MCF 10A (cell line): ENCODE measurements at places on chromosomes 5 and 9. TPM values are rescaled to one million over a fixed set of nuclear protein-coding genes. Genes with fewer than 3 reads are reported as not detected.

The SOX30 gene
- total RNA-seq: 0.15 TPM in 1 of 2 replicates, not detected in the other

The TSPAN17 gene
- total RNA-seq: 36.7 and 47.5 TPM in 2 replicates

The PCDHA3 gene
- not detected in 2 replicates for total RNA-seq

The PROB1 gene
- total RNA-seq: 2.3 and 3.1 TPM in 2 replicates

The NSUN2 gene
- 89.6 and 95.7 TPM in 2 replicates for total RNA-seq

The FUT7 gene
- total RNA-seq: 0.12 TPM in 1 of 2 replicates, not detected in the other

The OR1J2 gene
- not detected in 2 replicates for total RNA-seq

The RNF130 gene
- total RNA-seq: 31.8 and 34.0 TPM in 2 replicates

The IFNB1 gene
- total RNA-seq: not detected in 2 replicates

The SHOC1 gene
- 0.09 and 0.15 TPM in 2 replicates for total RNA-seq

The PCDHB16 gene
- 1.8 and 2.5 TPM in 2 replicates for total RNA-seq

The PCDHGB3 gene
- 0.33 and 0.56 TPM in 2 replicates for total RNA-seq

DNA sequence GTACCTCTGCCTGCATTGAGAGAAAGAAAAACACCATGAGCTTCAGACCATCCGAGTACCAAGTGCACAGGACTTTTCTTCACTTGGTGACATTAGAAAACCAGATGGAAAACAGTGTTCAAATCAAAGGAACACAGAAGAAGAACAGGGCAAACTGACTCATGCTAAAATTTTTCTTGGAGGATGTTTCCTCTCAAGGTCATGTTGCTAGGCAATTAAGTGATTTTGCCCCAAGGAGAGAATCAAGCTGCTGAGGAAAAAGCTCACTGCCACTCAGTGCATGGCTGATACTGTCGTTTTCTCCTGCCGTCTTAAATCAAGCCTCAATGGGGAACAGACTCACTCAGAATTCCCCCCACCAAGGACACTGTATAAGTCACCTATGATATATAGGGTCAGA is 57.9 kb upstream of the SIMC1 start:
- H3K27me3 ChIP-seq: peaks cover 76% of the 10 kb centered on the region
- H3K4me3 ChIP-seq: no peak overlapping the region
- H3K4me1 ChIP-seq: no peaks in the 10 kb centered on the region
- H3K27ac ChIP-seq: no peak overlapping the region
- H3K36me3 ChIP-seq: no peaks in the 10 kb centered on the region

- no peak for DNase-seq
- no peak overlapping the region for H3K4me3 ChIP-seq
- no peak overlapping the region for H3K27ac ChIP-seq
Observed at GRCh38 chr9:77891128-77891800, 140.3 kb downstream of the GNAQ start.

DNA sequence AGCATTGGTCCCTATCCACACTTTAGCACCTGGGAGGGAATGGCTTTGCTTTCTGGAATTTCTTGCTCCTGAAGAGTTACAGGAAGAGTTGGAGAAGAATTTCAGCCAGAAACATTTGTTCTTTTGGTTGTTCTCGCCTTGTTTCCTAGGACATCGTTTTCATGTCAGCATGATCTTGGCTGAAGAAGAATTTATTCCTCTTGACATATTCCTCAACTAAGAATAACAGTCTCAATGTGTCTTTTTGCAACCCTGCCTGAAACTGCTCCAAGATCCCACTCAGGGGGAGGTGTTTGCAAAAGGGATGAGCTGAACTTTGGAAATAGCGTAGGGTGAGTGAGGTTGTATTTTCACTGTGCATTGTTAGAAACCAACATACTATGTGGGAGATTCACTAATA is 26.1 kb downstream of the MAMDC2 start:
- no peak overlapping the region for H3K4me3 ChIP-seq
- H3K27me3 ChIP-seq: no peaks in the 10 kb centered on the region
- no peaks in the 10 kb centered on the region for H3K36me3 ChIP-seq
- peaks cover 10% of the 10 kb centered on the region for H3K4me1 ChIP-seq

- no peaks in the 10 kb centered on the region for H3K27me3 ChIP-seq
- DNase-seq: no peak
- peaks cover 16% of the 10 kb centered on the region for H3K4me1 ChIP-seq
- H3K4me3 ChIP-seq: no peak overlapping the region
- no peak overlapping the region for H3K27ac ChIP-seq
Observed at GRCh38 chr5:132181011-132181629, 46.5 kb downstream of the P4HA2 start.

- peaks cover 5% of the 10 kb centered on the region for H3K4me1 ChIP-seq
- H3K27ac ChIP-seq: no peak overlapping the region
- peaks cover 44% of the 10 kb centered on the region for H3K27me3 ChIP-seq
- no peak overlapping the region for H3K4me3 ChIP-seq
- no peaks in the 10 kb centered on the region for H3K36me3 ChIP-seq
Observed at GRCh38 chr5:155735388-155735787, 591.6 kb upstream of the SGCD start.

GRCh38 chr5:128498844-128499455 is 39.1 kb downstream of the FBN2 start:
- DNase-seq: peak; percentile 77
- H3K4me3 ChIP-seq: no peak overlapping the region
- H3K27ac ChIP-seq: no peak overlapping the region
- peaks cover 8% of the 10 kb centered on the region for H3K4me1 ChIP-seq
- no peaks in the 10 kb centered on the region for H3K27me3 ChIP-seq

GRCh38 chr5:119327018-119327417 is 28.8 kb upstream of the TNFAIP8 start:
- H3K4me3 ChIP-seq: no peak overlapping the region
- no peak for DNase-seq
- H3K27me3 ChIP-seq: no peaks in the 10 kb centered on the region
- H3K36me3 ChIP-seq: peaks cover 10% of the 10 kb centered on the region
- H3K27ac ChIP-seq: peak overlapping the region; percentile 98
- H3K4me1 ChIP-seq: peaks cover 58% of the 10 kb centered on the region

DNA sequence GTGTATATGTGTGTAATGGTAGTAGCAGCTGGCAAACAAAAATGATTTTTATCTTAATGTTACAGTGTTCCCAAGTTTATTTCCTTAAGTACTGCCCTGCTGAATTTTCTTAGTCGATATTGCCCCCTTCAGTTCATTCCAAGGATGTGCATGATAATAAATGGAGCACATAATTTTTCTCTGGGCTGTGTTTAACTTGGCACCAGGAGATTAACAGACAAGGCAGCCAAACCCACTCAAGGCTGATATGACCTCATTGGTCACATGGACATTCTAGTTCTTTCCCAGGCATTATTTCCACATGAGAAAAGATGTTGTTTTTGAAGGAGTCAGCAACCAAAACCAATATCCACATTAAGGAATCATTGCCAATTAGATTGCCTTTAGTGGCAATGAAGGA is 61.8 kb downstream of the COX7C start:
- no peaks in the 10 kb centered on the region for H3K4me1 ChIP-seq
- H3K4me3 ChIP-seq: no peak overlapping the region
- peak; percentile 56 for DNase-seq
- H3K27me3 ChIP-seq: peaks cover 61% of the 10 kb centered on the region
- no peak overlapping the region for H3K27ac ChIP-seq
- H3K36me3 ChIP-seq: no peaks in the 10 kb centered on the region

- no peaks in the 10 kb centered on the region for H3K4me1 ChIP-seq
- H3K27ac ChIP-seq: no peak overlapping the region
- no peak overlapping the region for H3K4me3 ChIP-seq
- H3K36me3 ChIP-seq: no peaks in the 10 kb centered on the region
- no peak for DNase-seq
Observed at GRCh38 chr9:23278561-23278960, 547.5 kb downstream of the ELAVL2 start.

- H3K36me3 ChIP-seq: no peaks in the 10 kb centered on the region
- H3K27ac ChIP-seq: no peak overlapping the region
- H3K4me1 ChIP-seq: no peaks in the 10 kb centered on the region
- no peak overlapping the region for H3K4me3 ChIP-seq
- DNase-seq: no peak
Observed at GRCh38 chr5:20098694-20099093, 110.7 kb upstream of the CDH18 start.

DNA sequence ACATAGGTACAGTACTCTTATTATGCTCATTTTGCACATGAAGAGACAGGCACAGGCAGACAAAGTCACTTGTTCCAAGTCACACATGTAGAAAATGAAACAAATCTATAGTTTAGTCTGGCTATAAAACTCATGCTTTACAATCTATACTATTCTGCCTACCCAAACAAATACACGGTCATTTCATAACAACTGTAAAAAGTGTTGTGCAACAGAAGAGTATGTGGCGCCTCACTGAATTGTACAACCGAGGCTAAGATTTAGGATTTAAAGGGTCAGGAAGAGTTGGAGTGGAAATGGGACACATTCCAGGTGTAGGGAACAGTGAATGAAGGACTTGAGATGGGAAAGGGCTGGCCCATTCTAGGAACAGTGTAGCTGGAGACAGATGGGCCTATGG is 82.9 kb upstream of the TRIO start:
- no peaks in the 10 kb centered on the region for H3K36me3 ChIP-seq
- no peak overlapping the region for H3K4me3 ChIP-seq

DNA sequence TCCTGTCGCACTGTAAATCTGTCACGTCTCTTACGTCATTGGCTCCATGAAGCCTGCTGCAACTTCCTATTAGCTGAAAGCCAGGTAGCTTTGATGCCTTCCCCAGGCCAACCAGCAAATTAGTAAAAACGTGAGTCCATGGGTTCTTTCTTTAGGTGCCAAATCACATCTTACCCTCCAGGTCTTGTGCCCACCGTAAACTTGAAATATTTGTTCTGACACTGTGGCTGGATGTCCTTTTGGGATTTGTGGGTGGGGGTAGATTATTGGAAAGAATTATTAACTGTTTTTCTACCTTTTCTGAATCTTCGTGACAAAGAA is 172.8 kb downstream of the NR3C1 start:
- no peak for DNase-seq
- peaks cover 29% of the 10 kb centered on the region for H3K4me1 ChIP-seq
- H3K27me3 ChIP-seq: no peaks in the 10 kb centered on the region
- no peaks in the 10 kb centered on the region for H3K36me3 ChIP-seq
- H3K4me3 ChIP-seq: no peak overlapping the region
- H3K27ac ChIP-seq: no peak overlapping the region

- no peak overlapping the region for H3K4me3 ChIP-seq
- no peak overlapping the region for H3K27ac ChIP-seq
- no peak for DNase-seq
- H3K4me1 ChIP-seq: no peaks in the 10 kb centered on the region
- H3K36me3 ChIP-seq: no peaks in the 10 kb centered on the region
- no peaks in the 10 kb centered on the region for H3K27me3 ChIP-seq
Observed at GRCh38 chr9:87310827-87311523, 186.7 kb upstream of the DAPK1 start.

DNA sequence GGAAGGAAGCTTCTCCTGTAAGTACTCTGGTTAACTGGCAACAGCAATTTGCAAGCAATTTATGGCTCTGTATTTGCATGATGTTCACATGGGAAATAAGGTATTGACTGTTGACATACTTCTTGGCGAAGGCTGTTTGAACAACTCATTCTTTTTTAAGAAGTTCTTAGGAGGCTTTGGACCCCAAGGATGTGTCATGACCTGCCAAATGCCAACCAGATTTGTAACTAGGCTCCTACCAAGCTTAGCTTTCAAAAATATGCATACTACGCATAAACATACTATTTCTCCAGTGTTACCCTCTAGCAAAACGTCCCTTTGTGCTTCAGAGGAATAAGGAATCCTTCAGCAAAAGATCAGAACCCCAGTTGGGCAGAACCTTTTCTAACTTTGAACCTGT is 165.2 kb upstream of the MSX2 start:
- H3K27ac ChIP-seq: no peak overlapping the region
- no peak overlapping the region for H3K4me3 ChIP-seq
- peak; percentile 42 for DNase-seq
- no peaks in the 10 kb centered on the region for H3K4me1 ChIP-seq
- no peaks in the 10 kb centered on the region for H3K36me3 ChIP-seq

DNA sequence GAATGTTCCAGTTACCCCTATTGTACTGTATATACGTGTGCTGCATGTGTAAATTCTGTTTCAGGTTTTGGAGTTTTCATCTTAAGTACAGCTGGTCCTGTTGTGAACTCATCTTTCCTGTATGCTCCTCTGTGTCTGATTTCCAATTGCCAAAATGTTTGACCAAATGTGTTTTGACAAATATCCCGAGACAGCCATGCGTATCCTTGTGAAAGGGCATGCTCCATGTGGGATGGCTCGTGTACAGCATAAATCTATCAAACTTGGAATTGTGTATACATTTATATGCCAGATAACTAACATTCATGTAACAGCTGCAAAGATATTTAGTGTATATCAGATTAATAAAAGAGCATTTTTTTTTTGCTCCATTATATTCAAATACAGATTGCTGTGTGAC is 69.5 kb upstream of the IQGAP2 start:
- no peaks in the 10 kb centered on the region for H3K4me1 ChIP-seq
- no peaks in the 10 kb centered on the region for H3K27me3 ChIP-seq
- no peak overlapping the region for H3K27ac ChIP-seq
- no peaks in the 10 kb centered on the region for H3K36me3 ChIP-seq
- DNase-seq: no peak
- no peak overlapping the region for H3K4me3 ChIP-seq

GRCh38 chr5:14415024-14415697 is 166.4 kb upstream of the OTULINL start:
- H3K27me3 ChIP-seq: no peaks in the 10 kb centered on the region
- H3K36me3 ChIP-seq: peaks cover 87% of the 10 kb centered on the region
- H3K27ac ChIP-seq: no peak overlapping the region
- H3K4me3 ChIP-seq: no peak overlapping the region
- no peak for DNase-seq

DNA sequence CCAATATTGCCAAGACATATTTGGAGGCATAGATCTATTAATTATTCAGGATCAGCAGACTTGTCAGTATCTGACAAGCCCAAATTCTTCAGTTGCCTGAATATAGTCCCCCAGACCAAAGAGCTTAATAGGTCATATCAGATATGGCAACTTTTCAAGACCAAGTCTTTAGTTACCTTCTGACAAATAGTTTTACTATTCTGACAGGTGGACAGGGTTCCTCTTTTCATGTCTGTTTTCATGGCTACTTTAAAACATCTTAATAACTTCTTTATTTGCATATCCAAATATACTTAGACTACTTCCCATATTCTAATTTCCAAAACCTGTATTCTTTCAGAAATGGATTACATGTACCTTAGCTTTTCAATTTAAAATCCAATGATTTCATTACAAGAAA is 65.4 kb downstream of the AUH start:
- peaks cover 13% of the 10 kb centered on the region for H3K4me1 ChIP-seq
- no peak for DNase-seq
- no peaks in the 10 kb centered on the region for H3K27me3 ChIP-seq
- H3K4me3 ChIP-seq: no peak overlapping the region
- H3K27ac ChIP-seq: no peak overlapping the region
- H3K36me3 ChIP-seq: peaks cover 59% of the 10 kb centered on the region

- peaks cover 23% of the 10 kb centered on the region for H3K36me3 ChIP-seq
- peak overlapping the region; percentile 84 for H3K4me3 ChIP-seq
- H3K27ac ChIP-seq: peak overlapping the region; percentile 93
- peaks cover 20% of the 10 kb centered on the region for H3K4me1 ChIP-seq
Observed at GRCh38 chr5:107672211-107673038, 1.7 kb upstream of the EFNA5 start.

- H3K36me3 ChIP-seq: no peaks in the 10 kb centered on the region
- no peak for DNase-seq
- H3K4me3 ChIP-seq: no peak overlapping the region
- H3K4me1 ChIP-seq: no peaks in the 10 kb centered on the region
Observed at GRCh38 chr9:120080849-120081248, 499.1 kb downstream of the CDK5RAP2 start.

GRCh38 chr5:54184806-54185205 is 125.6 kb downstream of the ARL15 start:
- DNase-seq: no peak
- H3K27ac ChIP-seq: no peak overlapping the region
- H3K4me1 ChIP-seq: no peaks in the 10 kb centered on the region
- H3K4me3 ChIP-seq: no peak overlapping the region
- H3K27me3 ChIP-seq: no peaks in the 10 kb centered on the region
